ENCODE measurements at places on chromosomes 12 and 14. TPM values are rescaled to one million over a fixed set of nuclear protein-coding genes. Genes with fewer than 3 reads are reported as not detected.
A peak's percentile ranks its signal among the peaks of the same experiment; 100 is the strongest.

The ADIPOR2 gene
- total RNA-seq, result 43.5 TPM

GRCh38 chr12:94498073-94498472 is 38.4 kb upstream of the CEP83 start:
- DNase-seq, result no peak

DNA sequence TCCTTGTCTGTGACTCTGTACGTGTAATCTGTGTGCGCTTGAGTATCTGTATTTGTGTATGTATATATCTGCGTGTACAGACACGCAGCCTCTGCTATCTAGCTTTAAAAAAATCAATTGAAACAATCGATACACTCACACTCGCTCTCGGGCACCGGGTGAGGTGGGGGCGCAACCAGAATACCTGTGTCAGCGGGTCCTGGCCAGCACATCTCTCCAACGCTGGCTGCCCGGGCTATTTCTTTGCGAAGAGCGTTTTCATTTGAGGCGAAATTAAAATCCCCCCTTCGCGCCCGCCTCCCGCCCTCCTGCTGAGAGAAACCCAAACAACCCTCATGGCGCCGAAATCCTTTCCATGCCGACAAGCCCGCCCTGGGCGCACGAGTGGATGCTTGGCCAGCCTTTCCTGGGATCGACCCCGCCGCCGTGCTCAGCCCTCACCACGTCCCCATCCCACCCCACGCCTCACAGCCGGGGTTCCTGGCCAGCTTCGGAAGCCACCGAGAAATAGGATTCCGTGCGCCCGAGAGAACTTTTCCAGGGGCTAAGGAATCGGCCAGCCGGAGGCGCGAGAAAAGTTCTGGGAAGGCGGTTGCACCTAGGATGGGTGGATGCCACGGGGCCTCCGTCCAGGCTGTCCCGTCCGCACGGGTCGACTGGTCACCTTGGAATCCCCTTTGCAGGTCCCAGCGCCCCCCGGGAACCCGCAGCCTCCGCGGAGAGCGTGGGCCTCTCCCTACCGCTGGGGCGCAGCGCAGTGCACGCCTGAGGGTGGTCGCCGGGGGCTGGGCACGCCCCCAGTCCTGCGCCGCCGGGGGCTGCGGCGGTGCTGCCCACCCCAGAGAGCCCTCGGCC is 1.0 kb downstream of the ZDHHC22 start:
- DNase-seq, result no peak

DNA sequence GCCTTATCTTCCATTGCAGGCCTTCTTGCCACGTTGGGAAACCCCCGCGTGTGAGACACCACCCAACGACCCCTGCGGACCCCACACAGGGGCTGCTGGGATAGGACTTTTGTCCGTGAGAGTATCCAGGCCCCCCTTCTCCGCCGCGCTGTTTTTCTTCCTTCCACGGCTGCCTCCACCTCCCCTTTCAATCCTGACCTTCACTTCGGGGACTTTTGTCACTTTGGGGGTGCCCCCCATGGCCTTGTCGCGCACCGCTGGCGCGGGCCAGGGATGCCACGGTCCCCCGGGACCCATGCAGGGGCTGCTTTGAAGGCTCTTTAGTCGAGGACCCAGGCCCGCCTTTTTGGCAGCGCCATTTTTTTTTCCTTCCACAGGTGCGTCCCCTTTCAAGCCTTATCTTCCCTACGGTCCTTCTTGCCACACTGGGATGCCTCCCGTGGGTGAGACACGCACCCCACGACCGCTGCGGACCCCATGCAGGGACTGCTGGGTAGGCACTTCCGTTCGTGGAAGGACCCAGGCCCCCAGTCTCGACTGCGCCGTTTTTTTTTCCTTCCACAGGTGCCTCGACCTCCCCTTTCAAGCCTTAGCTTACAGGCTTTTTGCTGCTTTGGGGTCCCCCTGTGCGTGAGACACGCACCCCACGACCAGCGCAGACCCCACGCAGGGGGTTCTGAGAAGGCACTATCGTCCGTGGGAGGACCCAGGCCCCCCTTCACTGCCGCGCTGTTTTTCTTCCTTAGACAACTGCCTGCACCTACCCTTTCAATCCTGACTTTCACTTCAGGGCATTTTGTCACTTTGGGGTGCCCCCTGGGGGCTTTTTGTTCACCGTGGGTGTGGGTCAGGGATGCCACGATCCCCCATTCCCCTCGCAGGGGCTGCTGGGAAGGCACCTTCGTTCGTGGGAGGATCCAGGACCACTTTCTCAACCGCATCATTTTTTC is 267.4 kb downstream of the ALG10 start:
- DNase-seq, result no peak

The FANCM gene
- total RNA-seq, result 13.5 TPM

The NYNRIN gene
- 0.09 TPM for total RNA-seq

DNA sequence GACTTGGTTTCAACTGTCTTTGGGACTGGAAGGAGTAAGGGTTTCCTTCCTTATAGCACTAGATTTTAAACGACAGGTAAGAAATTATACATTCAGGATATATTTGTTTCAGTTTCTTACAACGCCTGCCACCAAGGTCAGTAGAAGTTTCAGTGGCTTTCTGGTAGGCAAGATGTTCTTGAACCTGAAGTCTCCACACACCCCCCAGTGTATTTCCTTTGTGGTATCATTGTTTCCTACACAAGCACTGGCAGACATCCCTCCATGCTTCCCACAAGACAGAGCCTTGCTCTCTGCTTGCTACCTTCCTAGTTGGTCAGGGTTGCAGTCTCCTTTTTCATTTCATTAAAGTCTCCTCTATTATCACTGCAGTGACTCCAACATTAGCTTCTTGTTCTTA is 283.1 kb downstream of the FLRT2 start:
- DNase-seq, result no peak

DNA sequence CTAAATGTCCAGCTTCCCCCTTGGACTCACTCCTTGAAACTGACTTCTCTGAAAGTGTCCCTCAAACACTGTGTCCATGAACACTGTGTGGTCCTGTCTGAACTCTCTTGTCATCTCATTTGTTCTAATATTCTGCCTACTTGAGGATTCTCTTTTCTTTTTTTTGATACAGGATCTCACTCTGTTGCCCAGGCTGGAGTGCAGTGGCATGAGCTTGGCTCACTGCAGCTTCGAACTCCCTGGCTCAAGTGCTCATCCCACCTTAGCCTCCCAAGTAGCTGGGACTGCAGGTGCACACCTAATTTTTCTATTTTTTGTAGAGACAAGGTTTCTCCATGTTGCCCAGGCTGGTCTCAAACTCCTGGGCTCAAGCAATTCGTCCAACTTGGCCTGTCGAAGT is 4.9 kb upstream of the HEBP1 start:
- DNase-seq, result no peak

- DNase-seq, result no peak
Observed at GRCh38 chr14:68807148-68807600, 14.3 kb upstream of the ZFP36L1 start.

The CAMKK2 gene
- total RNA-seq, result 25.3 TPM

DNA sequence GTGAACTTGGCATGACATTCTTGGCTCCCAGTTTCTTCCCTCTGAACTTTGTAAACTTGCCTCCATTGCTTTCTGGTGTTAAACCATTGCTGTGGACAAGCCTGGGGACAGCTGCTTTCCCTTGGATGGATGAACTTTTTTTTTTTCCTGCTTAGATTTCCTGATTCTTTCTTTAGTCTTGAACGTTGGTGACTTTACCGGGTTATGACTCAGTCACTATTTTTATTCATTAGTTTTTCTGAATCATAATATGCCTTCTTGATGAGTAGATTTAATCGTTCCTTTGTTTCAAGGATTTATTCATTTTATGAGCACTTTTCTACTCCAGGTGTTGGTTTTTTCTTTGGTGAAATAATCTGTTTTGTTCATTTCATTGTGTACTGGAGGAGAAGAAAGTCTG is 155.0 kb upstream of the RTL1 start:
- DNase-seq, result no peak

DNA sequence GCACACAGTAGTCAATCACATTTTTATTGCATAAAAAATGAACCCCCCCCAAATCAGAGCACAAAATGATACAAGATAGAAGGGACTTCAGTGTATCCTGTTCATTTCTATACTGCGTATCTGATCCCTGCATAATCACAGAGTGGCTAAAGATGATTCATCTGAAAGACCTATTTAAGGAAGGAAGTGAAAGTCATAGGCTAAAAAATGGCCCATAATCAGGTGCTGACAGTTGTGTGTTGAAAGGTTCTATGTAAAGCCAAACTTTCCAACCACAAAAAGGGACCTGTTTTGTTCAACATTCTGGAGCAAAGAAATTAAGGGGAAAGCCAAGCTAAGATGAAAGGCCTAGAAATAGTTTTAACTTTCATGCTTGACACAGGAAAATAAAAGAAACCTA is 147.8 kb upstream of the ATP2B1 start:
- no peak for DNase-seq

DNA sequence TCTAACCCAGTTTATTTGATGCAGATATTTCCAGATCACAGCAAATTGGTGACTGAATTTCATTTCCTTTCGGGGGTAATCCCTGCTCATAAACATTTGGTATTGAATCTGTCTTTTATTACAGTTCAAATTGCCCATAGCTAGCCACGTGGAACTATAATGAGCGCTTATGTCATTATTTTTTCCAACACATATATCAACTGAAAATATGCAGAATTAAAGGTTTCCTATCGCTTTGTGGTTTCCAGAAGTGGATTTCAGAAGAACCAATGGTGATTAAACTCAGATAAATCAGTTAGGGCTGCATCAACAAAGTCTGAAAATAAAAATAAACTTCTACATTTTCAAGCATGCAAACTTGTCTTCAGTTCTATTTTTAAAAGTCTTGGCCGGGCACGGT is 111.9 kb downstream of the PIK3C2G start:
- DNase-seq, result no peak

GRCh38 chr12:82665142-82665923 is 21.4 kb upstream of the TMTC2 start:
- no peak for DNase-seq

The NELL2 gene
- total RNA-seq, result 36.3 TPM

DNA sequence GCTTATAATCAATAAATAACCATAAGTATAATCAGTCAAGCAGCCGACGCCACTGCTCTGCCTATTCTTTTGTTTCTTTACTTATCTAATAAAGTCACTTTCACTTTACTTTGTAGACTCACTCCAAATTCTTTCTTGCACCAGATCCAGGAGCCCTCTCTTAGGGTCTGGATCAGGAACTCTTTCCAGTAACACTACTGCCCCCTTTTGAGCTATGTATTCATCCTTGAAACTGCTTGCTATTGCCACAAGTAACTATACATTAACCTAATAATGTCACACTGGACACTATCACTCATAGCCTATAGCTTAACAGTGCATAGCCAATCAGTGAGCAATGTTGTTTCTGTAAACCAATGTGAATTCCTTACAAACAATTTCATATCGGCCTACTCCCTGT is 2.8 kb upstream of the NID2 start:
- no peak for DNase-seq

The IL26 gene
- total RNA-seq, result 0.53 TPM

DNA sequence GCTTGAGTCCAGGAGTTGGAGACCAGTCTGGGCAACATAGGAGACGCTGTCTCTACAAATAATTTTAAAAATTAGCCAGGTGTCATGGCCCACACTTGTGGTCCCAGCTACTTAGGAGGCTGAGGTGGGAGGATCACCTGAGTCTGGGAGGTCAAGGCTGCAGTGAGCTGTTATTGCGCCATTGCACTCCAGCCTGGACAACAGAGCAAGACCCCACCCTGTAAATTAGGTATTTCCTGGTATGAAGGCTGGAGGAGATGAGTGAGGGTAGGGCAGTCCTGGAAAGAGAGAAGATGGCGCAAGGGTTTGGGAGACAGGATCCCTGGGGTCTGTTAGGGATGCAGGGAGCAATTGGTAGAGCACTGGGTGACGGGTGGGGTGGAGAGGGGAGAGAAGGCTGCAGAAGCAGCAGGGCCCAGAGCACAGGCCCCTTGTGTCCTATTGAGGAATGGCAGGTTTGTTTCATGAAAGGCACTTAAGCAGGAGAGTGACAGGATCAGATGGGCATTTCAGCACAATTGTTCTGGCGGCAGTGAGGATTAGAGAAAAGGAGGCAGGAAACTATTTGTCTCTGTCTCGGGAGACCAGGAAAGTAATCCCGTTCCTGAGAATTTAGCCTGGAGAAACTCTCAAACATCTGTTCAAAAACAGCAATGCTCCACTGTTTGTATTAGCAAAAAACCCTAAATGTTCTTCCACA is 47.2 kb upstream of the KTN1 start:
- no peak for DNase-seq

DNA sequence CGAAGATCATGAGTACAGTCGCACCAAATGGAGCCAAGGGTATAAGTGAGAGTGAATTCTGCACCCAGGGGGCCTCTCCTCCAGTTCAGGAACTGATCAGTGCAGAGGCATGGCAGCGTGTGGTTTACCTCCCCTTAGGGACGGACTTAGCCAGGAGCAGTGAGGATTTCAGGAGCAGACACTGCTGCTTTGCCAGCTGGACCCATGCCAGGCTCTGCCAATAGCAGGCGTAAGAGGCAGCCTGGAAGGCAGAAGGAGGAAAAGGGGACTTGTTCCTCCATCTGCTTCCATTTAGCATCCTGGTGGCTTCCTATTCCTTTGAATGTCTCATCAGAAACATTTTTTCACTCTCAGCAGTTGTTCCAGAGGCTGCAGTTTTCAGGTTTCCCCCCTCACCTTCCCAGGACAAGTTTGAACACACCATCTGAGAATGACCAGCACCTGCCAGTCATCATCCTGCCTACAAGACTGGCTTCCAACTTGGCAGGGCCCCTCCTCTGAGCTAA is 137.0 kb upstream of the LMNTD1 start:
- no peak for DNase-seq

- no peak for DNase-seq
Observed at GRCh38 chr12:108732489-108733229, 1.3 kb upstream of the CORO1C start.

The LYZ gene
- total RNA-seq, result not detected

GRCh38 chr14:93042968-93043940 is 72.5 kb downstream of the ITPK1 start:
- DNase-seq, result peak; percentile 21

DNA sequence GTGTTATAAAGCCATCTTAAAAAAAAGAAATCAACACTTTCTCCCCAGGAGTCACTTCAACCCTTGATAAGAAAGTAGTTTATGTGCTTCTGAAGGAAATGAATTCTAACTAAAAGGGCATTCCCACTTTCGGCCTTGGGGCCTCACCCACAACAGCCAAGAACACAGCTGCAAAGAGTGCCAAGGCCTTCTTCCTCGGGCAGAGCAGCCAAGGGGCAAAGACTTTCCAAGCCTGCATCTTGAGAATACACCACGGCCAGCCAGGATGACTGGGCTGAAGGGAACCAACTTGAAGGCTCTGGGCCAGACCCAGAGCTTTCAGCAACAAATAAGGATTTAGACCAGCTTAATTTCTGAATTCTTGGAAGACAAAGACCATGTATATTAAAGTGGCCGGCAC is 60.4 kb upstream of the FOXN3 start:
- DNase-seq, result no peak

The ADAM20 gene
- total RNA-seq, result 1.3 TPM

GRCh38 chr12:63937378-63938316 is 93.1 kb downstream of the SRGAP1 start:
- DNase-seq, result no peak

The KIF5A gene
- total RNA-seq, result 3.2 TPM

- no peak for DNase-seq
Observed at GRCh38 chr12:60335745-60336144, 739.9 kb downstream of the SLC16A7 start.

The P2RX4 gene
- 35.1 TPM for total RNA-seq

The AKAP3 gene
- 5.4 TPM for total RNA-seq

- DNase-seq, result peak; percentile 58
Observed at GRCh38 chr14:50082308-50082742, 34.0 kb downstream of the VCPKMT start.

Measured in activated T-cell treated with anti-CD3 and anti-CD28 coated beads, Interleukin-2, amount 50 U/mL, for 72 hours (primary cell).